Right ventricle myocardium superior (tissue), 1 donor: ENCODE measurements at places on chromosomes 13 and 19.

DNA sequence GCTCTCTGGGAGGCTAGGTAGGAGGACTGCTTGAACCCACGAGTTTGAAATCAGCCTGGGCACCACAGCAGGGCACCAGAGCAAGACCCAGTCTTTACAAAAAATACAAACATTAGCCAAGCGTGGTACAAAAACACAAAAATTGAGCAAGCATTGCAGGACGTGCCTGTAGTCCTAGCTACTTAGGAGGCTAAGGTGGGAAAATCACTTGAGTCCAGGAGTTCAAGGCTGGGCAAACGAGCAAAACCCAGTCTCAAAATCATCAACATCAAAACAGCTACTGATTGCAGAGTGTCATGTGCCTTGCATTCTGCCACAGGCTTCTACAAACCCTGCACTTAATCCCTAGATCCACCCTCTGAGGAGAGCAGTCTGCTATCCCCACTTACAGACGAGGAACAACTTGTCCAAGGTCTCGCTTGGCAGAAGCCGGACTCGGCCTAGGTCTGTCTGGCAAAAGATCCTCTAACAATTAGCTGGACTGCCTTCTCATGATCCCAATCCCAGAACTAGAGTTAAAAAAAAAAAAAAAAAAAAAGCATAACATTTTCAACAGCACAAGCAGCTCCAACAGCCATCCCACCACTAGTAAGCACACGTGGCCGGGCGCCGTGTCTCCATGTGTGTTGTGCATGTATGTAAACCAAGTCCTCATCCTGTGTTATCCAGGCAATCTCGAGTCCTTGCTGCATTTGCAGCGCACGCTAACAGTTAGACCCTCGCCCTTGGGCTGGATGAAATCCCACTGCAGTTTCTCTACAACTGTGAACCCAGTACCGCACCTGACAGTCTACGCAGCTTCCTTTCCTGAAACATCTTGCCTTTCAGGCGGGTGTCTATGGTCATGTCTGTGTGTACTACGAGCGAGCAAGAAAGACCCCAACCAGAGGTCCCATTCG, 2.0 kb downstream of the PPP6R1 start:
- DNase-seq, result no peak

DNA sequence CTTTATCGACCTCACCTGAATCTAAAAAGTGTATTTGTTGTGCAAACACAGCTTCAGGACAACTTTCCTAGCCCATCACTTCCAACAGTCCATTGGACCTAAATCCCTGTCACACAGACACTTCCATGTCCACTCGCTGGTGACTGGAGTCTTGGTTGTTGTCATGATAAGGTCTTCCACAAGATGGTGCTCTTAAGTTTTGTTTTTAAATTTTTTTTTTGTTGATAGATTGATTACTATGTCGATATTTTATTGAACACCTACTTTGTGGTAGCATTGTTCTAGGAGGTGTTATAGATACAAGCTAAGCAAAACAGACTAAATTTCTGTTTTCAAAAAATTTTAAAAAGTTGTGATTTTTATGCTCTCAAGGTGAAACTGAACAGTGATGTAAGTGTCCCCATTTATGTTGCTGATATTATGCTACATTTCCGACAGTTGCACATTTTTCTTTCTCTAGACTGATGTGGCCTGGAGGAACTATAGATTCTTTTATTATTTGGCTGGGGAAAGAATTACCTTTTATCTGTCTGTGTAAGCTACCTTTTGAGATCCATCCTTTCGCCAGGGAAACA, 8.1 kb upstream of the ERICH6B start:
- DNase-seq, result no peak

DNA sequence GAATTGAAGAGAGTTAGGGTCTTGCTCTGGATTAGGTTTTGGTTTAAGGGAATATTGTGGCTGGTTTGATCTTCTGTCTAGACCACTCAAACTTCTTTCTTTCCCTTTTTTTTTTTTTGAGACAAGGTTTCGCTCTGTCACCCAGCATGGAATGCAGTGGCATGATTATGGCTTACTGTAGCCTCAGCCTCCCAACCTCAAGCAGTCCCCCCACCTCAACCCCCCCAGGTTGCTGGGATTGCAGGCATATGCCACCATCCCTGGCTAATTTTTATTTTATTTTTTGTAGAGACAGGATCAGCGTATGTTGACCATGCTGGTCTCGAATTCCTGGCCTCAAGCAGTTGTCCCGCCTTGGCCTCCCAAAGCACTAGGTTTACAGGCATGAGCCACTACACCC, 21.2 kb downstream of the ARHGAP35 start:
- DNase-seq, result no peak

DNA sequence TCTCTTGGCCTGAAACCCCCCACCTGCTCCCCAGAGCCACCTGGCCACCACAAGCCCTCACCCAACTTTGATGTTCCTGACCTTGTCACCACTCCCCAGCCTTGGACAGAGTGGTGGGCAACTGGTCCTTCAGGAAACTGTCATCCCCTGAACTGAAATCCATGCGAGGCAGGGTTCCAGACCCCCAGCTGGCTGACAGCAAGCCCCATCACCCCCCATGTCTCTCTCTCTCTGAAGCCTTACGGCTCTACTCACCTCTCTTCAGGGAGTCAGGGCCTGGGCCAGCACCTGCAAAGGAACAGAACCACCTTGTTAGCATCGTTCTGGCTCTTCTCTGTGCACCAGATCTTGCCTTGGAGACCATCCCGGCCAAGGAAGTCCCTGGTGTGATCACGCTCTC, 2.6 kb downstream of the LRFN1 start:
- DNase-seq, result no peak

DNA sequence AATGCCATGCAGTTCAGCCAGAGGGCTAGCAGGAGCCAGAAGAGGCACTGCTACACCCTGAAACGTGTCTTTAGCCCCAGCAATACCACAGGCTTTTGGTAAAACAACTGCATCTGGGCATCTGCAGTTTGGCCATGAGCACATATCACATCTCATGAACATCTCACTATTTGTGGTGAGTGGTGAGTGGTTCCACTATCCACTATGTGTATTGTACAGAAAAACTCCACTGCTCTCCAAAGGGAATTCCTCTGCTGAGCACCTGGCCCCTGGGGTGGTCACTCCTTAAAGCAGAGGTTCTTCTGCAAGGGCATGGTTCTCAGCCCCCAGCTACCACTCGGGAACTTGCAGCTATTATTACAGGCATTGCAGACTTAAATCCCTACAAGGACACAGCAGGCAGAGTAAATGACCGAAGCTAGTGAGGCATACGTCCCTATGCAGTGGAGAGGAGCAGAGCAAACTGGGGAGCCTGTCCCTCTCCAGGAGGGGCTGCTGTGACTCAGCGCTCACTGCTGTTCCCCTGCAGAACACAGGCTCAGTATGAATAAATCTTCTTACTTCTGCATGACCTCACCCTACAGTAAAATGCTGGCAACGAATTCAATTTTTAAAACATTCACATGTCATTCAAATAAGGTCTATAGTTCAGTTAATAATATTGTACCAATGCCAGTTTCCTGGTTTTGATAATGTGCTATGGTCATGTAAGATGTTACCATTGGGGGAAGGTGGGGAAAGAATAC, 332.4 kb upstream of the ZNF507 start:
- DNase-seq, result no peak

DNA sequence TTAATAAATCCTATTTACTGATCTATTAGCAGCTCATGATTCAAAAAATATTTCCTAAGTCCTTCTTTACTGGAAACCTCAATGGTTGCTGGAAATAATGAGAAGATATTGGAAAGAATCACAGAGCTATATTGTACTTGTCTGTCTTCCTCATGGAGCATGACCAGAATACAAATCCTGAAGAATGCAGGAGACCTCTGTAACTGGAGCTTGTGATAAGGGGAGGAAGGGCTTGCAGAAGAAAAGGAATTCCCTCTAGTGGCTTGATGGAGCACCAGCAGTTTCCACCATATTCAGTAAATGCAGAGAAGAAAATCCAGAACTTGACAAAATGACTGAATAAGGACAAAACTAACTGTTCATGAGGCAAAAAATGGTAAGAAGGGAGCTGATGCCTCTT, 1333.1 kb downstream of the EFNB2 start:
- no peak for DNase-seq

DNA sequence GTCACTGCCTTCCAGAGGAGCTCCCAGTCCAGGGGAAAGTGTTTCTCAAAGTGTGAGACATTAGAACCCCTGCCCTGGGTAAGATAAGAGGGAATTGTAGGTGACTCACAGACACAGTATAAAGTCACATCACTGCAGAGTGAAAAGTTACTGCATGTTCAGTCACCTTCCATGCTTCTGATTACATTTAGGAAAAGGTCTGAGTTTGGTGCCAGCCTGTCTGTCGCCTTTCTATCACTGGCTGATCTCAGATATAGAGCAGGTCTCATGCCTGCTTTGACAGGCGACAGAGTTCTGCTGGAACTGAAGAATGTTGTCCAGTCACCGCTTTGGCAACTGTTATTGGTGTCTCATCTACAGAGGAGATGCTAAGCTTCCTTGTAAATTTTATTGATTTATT, 1078.6 kb downstream of the UQCRFS1 start:
- no peak for DNase-seq

DNA sequence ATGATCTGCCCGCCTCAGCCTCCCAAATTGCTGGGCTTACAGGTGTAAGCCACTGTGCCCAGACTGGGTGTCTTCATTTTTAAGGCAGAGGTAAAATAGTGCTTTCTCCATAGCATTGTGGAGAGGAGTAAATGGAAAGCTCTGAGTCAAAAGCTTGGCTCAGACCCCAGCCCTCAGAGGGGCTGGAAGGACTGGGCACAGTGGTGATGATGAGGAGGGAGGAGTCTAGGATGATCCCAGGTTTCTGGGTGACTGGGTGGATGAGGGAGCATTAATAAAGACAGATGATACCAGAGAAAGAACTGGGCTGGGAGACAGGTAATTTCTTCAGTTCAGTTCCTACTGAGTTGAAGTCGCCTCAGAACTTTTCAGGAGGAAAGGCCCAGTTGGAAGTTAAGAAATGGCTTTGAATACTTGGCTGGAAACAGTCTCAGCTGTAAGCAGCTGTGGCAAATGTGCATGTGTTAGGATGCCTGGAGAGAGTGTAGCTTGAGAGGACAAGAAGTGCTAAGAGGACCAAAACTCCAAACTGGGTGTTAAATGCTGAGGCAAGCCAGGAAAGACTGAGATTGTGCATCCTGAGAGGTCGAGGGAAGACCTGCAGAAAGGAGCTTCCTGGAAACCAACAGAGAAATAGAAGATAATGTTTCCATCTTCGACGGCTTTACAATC, 37.1 kb upstream of the MEDAG start:
- no peak for DNase-seq

DNA sequence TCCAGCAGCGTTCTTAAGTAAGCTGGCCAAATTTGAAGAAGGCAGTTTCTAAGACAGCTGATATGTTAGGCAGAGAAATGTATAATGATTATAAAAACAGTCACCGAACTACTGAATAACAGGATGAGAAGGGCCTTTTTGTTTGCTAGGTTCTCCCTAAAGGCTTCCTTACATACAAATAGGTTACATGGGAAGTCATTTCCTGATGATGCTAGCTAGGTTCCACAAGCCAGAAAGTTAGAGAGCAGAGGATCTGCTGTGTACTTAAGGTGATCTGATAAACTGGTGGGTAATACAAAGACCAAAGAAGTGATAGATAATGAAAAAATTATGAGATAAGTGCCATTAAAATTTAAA, 139.7 kb downstream of the VWA8 start:
- no peak for DNase-seq

GRCh38 chr13:39503048-39503447, 99.9 kb downstream of the LHFPL6 start:
- DNase-seq, result no peak

GRCh38 chr13:104301171-104301975, 1235.2 kb upstream of the SLC10A2 start:
- no peak for DNase-seq

DNA sequence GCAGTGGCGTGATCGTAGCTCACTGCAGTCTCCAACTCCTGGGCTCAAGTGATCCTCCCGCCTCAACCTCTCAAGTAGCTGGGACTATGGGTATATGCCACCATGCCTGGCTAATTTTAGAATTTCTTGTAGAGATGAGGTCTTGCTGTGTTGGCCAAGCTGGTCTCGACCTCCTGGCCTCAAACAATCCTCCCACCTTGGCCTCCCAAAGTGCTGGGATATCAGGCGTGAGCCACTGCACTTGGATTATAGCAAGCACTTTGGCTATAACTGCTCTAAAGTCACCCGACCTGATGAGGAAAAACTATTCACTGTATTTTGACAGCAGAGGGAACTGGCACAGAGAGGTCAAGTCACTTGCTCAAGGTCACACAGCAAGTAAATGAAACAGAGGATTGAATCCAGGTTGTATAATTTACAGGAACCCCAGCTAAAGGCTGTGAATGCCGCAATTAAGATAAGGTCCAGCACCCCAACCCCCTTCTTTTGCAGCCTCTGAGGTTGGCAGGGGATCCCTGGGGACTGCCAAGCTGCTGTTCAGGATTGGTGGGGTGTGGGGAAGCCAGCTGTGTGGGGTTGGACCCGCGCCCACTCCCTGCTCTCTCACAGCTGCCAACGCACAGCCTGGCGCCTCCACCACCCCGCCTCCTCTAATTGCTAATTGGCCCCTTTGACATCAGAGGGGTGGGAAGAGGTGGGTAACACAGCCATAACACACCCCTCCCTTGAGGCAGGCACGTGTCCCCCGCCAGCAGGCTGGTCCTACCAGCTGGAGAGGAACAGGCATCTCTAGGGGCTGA, 6.0 kb downstream of the TMIGD2 start:
- no peak for DNase-seq

- no peak for DNase-seq
Measured at GRCh38 chr13:86559901-86560300, 760.7 kb upstream of the SLITRK6 start.

- no peak for DNase-seq
Measured at GRCh38 chr19:3462991-3463713, 17.2 kb downstream of the SMIM24 start.

- DNase-seq, result no peak
Measured at GRCh38 chr13:62767473-62767872, 1351.8 kb upstream of the PCDH20 start.
